Neural progenitor cell (in vitro differentiated cells): ENCODE measurements at places on chromosomes 3 and 15.

DNA sequence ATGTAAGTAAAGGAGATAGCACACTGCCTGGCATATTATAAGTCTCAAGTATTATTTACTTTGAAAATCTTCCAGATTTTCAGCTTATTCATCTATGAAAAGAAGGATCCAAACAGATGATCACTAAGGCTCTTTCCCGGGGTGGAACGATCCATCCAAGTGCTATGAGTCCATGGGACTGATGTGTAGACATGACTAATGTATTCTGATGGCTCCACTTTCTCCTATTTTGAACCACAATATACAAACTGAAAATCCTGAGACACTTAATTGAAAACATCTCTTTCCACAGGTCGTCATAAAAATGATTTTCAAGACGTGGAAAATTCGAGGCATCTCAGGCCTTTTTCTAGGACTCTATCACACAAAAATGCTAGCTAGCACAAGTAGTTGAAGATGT is 33.4 kb upstream of the CHRM5 start:
- DNase-seq = no peak

DNA sequence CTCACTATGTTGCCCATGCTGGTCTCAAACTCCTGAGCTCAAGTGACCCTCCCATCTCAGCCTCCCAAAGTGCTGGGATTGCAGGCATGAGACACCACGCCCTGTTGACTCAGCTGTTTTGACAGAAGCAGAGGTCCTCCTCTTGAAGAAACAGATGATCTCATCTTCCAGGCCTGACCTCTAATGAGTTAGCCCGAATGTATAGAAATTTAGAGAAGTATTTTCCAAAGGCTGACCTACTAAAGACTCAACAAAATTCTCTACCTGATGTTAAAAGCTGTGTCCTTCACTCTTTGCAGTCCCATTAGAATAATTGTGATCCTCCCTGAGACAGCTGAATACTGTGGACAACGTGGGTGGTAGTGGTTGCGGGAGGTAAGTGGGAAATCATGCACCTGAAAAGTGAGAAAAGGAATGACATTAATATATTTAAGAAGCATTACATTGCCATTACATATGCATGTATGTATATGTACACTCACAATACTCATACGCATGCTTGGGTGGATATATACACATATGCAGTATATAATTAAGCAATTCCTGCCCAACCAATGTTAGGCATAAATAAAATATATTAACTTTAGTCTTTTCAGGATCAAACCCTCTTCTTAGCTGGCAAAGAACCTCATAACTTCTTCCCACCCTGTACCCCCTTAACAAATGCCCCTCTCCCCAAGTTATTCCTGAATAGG is 204.6 kb upstream of the NR2F2 start:
- DNase-seq = no peak

DNA sequence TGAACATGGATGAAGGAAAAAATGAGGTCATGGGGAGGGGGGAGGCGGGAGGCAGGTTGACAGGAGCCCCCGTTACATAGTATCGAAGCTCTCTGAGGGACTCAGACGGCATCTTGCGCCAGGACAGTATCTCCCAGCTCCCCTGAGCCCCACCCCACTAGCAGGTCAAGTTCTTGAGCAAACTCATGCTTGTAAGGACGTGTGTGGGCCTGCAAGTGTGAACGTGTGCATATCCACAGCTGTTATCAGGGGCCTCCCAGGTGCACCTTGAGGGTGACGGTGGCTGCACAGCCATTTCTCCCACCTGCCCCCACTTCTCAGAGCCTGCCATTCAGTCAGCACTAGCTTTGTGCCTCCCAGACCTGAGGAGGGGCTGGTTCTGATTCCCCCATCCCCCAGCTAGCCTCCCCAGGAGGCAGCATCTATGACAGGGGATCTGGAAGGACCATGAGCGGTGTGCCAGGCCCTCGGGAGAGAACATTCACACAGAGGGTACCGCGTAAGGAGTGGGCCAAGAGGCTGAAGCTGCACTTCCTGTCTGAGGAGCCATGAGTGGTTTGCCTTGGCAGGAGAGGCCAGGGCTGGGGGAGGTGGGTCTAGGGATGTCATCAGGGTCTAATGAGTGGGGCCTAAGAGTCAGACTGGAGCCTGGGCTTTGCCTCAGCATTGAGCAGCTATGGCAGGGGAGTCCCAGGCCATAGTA is 2.9 kb downstream of the SEMA3F start:
- DNase-seq = no peak

DNA sequence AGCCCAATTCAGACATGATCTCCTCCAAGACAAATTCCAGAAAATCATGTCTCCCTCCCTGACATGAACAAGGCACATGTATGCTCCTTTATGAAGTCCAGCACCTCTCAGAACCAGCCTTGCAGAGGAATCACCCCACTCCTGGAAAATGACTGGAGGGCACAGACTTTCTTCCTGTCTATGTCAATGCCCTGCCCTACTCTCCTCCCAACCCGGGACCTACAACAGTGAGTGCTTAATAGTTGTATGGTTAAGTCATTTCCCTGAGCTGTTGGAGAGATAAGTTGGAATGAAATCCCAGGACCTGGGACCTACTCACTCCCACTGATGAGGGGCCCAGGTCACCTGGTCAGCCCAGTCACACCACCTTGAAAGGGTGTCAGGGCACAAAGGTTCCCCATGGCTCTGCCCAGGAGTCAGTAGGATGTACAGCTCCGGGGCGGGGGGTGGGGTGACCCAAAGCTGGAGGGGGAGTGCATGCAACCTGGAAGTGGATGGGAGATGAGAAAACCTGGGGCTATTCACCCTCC is 80.1 kb upstream of the HERC1 start:
- DNase-seq = no peak

- DNase-seq = no peak
Measured at GRCh38 chr15:31238906-31239305, 87.7 kb upstream of the KLF13 start.

GRCh38 chr3:52529376-52530333 is 4.0 kb downstream of the NT5DC2 start:
- no peak for DNase-seq

- DNase-seq = no peak
Measured at GRCh38 chr3:2274526-2274925, 175.9 kb downstream of the CNTN4 start.

DNA sequence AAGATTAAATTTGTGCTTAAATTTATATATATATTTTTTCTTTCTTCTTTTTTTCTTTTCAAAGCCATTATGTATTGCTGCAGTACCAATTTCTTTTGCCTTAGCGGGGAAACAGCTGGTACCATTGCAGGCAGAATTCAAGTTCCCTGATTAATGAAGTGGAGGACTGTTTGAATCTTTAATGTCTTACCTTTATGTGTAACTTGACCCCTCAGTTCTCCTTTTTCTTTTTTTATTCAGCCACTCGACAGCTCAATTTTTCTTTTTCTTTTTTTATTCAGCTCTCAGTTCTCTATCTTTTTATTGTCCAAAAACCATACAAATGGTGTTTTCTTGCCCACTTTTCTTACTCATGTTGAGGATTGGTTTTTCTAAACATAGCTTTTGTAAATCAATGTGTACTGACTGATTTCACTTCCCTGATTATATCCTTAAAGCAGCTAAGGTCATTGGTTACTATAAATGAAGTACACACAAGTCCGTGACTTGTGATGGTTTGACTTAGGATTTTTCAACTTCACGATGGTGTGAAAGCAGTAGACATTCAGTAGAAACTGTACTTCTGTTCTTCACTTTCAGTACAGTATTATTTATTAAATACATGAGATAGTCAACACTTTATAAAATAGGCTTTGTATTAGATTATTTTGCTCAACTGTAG is 22.8 kb downstream of the ATP2C1 start:
- DNase-seq = no peak

DNA sequence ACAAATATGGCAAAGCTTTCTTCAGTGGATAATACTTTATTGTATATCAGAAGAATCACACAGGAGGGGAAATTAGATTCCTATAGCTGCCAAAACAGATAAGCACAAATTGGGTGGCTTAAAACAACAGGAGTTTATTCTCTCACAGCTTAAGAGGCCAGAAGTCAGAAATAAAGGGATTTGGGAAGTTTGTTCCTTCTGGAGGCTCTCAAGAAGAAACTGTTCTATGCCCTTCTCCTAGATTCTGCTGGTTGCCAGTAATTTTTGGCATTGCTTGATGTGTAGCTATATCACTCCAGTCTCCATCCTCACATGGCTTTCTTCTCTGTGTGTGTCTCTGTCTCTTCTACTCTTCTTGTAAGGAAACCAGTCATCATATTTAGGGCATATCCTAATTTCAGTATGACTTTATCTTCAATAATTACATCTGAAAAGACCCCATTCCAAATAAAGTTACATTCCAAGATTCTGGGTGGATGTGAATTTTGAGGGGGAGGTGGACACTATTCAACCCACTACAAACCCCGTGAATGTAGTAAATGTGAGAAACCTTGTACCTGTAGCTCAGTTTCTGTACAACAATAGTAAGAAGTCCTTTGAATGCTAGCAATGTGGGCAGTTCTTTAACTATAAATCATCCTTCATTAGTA is 22.2 kb upstream of the WNT7A start:
- no peak for DNase-seq

DNA sequence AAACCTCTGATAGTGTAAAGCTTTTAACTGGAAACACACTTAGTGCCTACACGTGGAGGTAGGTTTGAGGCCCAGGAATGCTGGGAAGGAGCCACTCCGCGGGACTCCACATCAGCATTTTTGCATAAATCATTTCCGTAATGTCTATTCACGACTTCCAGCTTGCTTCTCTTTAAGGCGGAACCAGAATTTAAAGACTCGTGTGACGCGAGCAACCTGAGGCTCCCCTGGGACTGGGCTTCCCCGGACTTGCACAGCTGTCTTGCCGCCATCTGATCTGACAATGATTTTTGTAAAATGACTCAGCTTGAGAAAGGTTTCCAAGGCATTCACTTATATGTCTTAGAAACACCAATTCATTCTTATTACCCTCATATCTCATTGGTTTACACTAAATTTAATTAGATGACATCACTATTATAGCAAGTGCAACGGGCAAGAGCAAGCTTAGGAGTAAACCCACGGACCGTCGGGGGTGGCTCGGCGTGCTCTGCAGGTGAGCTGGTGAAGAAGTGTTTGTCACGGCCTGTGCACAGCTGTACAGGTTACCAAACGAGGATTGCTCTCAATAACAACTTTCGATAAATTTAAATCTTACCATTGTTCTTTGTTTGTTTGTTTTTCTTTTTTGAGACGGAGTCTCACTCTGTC is 95.2 kb downstream of the CHSY1 start:
- DNase-seq = no peak

DNA sequence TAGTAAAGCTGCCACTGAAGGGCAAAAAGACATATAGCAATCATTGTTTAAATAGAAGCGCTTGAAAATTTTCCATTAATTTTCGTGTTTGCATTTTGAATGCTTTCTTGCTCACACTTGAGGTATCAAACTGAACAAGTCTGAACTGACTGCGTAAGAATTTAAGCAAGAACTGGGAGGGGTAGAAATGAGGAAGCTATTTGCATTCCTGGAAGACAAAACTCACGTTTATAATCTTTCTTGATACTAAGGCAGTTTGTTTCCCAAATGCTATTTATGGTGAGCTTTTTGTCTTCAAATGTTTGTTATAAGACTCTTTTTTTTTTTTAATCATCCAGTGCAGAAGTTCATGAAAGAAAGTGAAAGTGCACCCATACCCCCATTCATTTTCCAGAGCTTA is 499.8 kb upstream of the TPRG1 start:
- no peak for DNase-seq

GRCh38 chr3:43075904-43076661 is 29.8 kb downstream of the POMGNT2 start:
- no peak for DNase-seq

DNA sequence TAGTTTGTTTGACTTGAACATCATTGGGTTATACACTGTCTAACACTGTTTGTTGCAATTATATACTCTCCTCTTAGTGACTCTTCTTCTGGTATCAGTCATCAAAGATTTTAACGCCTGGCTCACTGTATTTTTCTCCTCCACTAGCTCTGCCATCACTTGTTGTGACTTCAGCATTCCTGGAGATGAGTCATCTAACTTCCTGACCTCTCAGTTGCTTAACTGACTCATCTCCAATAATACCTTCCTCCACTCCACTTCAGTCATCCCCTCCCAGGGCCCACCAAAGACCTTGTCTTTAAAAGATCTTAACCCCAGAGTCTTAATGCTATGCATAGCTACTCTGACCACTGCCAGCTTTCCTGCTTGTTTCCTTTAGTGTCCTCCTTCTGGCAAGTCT is 28.6 kb upstream of the CLSTN2 start:
- DNase-seq = no peak

- no peak for DNase-seq
Measured at GRCh38 chr3:151687076-151687475, 46.7 kb upstream of the AADACL2 start.

DNA sequence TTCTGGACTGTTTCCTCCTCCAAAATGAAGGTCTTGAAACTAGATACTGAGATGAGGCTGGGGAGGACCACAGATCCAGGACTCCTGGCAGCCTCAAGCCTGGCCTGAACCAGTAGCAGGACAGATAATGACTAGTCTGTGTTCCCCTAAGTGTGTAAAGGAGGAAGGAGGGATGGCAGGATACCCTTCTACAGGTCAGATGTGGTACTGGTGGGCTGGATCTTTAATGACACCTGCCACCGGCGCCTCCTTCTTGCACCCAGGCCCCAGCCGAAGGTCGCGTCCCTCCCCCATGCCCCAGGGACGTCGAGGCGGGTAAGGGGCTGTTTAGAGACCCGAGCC is 556 bp downstream of the USP19 start:
- no peak for DNase-seq

DNA sequence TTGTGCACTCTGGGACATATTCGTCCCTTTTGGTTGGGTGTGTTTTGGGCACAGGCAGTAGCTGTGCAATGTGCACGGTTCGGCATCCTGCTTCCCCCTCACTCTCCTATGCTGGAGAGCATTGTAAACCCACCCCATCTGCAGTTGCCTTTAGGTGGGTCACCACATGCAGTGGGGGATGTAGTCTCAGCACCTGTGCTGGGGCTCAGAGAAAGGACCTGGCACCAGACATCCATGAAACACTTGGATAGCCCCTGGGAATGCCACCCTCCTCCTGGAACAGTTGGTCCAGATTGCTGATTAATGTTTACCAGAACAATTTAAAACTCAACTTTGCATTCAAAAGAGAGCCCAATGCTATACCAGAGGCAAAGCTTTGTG is 123.9 kb upstream of the MEF2A start:
- DNase-seq = no peak

DNA sequence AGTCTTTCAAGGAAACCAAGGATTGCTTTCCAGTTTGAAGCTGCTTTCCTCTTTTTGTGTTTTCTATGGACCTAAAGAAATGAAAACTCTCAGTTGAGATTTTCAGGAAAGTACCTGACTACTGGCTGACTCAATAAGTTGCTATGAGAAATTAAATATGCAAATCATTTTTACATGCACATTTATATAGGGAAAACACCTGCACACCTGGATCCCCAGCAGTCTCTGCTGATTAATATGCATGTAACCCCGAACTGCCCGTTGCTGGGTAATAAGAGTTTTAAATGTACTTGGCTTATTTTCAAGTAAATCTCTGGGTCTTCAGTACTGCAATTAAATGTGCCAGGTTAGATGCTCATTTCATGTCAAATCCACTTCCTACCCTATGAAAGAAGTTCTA is 77.2 kb downstream of the KBTBD8 start:
- no peak for DNase-seq
